ENCODE measurements at places on chromosomes 4 and X.

DNA sequence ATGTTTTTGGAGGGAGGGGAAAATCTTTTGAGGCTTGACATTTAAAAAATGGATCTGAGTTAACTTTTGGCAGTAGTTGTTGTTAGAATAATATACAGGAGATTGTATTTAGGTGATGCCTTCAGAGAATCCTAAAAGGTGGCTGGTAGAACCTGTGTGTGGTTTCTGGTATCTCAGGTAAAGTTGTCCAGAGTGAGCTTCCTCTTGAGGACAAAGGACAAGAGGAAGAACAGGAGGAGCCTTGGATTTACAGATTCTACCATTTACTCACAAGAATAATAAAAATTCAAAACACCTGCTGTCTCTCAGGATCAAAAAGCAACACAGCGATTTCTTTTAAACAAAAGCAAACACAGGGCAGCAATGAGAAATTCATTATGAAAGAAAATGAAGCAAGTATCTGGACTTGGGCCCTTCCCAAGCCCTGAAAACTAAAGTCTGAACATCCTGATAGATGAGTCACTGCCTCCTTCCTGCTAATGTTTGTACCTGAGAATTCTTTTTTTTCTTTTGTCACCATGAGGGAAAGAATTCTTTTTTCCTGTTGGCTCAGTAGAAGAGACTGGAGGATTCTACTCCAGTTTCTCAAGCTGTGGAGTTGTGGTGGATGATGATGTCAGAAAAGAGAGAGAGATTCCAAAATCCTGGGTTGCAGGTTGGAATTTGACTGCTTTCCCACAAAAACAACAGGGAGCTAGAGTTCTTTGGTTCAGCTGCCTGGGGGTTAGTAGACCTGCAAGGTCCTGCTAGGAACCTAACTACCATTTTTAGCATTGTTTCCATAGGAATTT is 31.5 kb upstream of the RAPGEF2 start:
- no peak for DNase-seq

DNA sequence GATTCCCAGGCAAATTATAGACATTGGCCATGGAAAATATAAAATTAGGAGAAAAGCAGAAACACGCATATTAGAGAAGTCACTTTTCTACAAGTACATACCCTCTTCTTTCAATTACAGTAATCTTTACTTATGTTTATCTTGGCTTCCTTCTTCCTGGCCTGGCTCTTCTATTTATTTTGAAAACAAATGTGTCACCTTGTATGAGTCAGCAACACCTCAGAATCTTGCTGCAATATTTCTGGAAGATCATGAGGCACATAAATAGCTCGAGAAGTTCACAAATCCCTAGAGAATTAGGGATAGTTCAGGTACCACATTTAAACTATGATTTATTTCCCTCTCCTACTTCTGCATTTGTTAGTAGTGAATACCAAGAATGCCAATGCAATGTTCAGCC is 124.6 kb downstream of the ANOS1 start:
- no peak for DNase-seq

DNA sequence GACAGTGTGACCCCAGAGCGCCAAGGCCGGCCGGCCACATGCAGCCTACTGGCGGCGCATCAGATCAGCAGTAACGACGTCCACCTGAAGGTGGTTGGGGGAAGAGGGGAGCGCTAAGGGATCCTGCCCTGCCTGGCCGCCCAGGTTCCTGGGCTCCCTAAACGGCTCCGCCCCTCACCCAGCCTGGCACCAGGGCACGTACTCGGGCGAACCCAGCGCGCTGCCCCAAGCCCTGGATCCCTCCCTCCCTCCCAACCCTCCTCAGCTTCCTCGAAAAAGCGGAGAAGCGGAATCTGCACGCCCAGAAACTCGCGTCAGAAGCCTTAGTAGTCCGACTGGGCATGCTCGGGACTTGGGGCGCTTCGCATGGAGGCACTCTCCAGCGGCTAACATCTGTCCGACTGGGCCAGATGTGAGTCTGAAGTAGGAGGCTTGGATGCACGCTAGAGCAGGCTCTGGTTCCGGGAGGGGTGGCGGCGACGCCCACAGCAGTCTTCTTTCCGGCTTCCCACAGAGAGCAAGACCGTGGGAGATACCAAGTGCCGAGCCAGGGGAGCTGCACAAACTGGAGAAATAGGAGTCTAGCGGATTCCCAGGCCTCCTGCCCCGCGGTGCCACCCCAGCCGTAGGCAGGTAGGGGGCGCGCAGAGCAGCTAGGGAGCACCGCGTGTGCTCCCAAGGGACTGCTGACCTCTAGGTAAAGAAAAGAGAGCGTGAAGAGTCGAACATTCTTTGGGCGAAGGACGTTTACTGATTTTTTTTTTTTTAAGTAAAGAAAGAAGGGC is 114.3 kb upstream of the TEX13C start:
- DNase-seq, result peak; percentile 77

DNA sequence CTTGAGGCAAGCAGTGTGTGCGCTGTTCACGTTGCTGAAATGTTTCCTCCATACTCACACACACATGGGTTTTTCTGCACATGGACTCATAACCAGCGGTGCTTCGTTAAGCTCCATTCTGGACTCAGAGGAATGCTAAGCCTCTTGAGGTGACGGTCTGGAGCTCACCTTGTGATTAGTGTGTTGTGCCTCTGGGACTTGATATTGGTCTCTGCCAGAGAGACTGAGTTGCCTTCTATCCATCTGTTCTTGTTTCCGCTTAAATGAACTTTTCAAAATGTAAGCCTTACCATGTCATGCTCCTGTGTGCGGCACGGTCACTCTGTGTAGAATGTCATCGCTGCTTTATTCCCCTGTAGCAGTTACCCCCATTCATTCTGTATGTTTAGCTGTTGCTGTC is 42.5 kb downstream of the ADD1 start:
- DNase-seq, result no peak

DNA sequence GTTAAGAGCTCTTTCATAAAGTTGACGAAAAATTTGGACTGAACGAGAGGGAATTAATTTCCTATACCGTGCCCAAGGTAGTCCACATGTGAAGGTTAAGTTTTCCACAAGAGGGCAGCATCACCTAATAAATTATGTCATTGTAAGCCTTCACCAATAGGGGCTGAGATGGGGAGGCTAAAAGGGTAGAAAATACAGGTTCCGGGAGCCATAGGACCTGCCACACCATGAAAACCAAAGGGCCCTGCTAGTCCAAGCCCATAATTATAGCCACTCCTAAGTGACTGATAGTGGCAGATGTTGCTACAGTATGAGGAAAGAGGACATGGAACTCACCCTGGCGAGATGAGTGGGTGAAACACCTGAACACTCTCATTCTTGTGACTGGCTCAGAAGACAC is 122.2 kb downstream of the SHROOM4 start:
- DNase-seq, result no peak

GRCh38 chrX:54208531-54208930 is 25.5 kb upstream of the FAM120C start:
- DNase-seq, result no peak

- DNase-seq, result no peak
Observed at GRCh38 chrX:118534716-118535493, 39.3 kb downstream of the DOCK11 start.

GRCh38 chr4:26713563-26714151 is 129.8 kb downstream of the TBC1D19 start:
- no peak for DNase-seq

DNA sequence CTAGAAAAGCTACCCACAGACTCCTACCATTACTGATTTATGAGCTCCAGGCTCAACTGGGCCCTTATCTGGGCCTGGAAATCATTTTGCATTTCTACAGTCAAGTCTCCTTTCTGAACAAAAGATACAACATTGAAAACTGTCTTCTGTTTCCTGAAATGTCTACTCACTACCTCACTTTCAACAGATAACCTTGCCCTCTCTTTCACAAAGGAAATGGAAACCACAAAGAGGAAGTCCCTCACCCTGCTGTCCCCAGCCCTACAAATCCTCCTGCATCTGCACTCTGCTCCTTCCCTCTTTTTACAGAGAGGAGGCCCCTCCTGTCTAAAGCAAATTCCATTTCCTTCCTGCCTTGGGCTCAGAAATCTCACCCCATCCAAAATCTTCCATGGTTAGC is 24.8 kb upstream of the CYBB start:
- DNase-seq, result no peak

- DNase-seq, result no peak
Observed at GRCh38 chr4:107876099-107876498, 51.4 kb downstream of the SGMS2 start.

DNA sequence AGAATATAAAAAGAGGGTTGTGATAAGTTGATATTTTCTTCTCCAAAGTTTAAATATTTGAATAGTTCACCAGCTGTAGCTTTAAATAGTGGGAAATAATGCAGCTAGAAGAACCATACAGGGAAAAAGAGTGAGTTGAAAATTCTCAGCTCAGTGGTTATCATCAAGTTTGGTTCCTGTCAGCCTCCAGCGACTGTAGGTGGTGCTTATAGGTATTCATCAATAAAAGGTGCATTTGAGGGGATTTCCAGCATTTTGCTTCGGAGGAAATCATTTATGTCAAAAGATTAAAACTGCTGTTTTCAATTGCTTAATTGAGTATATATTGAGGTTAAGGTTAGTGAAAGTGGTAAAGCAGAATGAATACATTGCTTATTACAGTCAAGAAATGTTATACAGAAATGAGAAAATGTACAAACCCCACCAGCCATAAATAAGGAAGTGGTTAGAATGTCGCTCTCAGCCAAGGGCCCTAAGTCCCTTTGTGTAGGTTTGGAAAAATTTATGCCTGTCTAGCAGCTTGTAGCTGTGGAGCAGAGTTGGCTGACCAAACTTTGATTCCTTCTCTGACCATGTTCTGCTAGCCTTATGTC is 532.9 kb upstream of the FTHL17 start:
- no peak for DNase-seq

- DNase-seq, result no peak
Observed at GRCh38 chr4:73822812-73823504, 13.5 kb upstream of the CXCL6 start.

- DNase-seq, result no peak
Observed at GRCh38 chr4:121519236-121519838, 138.5 kb upstream of the QRFPR start.

- no peak for DNase-seq
Observed at GRCh38 chr4:75655562-75655961, 17.6 kb downstream of the G3BP2 start.
